Hippocampal formation (tissue), 2 donors: ENCODE measurements at places on chromosomes 1 and 21.

GRCh38 chr1:6271006-6271405, 10.1 kb upstream of the GPR153 start:
- no peak for DNase-seq

- DNase-seq: no peak
These were observed 72.3 kb upstream of the CSF3R start for GRCh38 chr1:36555041-36555440.

DNA sequence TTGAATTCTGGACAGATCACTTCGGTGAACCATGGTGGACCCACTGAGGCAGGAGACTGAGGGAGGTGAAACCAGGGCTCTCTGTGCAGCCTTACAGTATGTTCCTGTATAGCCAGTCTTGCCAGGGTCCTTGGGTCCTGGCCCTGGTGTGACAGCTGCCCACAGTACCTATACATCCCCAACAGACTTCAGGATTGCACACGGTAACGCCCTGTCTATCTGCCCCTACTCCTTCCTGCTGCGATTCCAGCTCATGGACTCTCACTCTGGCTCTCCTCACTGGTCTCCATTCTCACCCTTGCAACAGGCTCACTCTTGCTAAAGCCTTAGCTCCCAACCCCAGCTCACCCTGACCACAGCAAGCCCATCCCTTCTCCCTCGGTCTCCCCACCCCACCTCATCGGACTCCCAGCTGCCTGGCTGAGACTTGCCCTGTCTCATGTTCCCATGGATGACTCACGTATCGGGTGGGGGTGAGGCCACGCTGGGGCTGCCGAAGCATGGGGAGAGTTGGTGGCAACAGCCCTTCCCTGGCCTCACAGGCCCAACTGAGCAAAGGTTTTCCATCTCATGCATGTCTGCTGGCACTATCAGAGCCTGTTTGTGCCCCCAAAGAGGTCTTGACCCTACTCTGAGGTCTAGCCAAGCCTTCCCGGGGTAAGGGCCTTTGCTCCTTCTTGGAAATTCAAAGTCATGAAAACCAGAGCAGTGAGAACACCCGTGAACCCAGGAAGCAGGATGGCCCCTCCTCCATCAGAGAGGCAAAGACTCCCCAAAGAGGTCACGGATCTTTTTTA, 7.1 kb downstream of the PHLDA3 start:
- DNase-seq: peak; percentile 42

DNA sequence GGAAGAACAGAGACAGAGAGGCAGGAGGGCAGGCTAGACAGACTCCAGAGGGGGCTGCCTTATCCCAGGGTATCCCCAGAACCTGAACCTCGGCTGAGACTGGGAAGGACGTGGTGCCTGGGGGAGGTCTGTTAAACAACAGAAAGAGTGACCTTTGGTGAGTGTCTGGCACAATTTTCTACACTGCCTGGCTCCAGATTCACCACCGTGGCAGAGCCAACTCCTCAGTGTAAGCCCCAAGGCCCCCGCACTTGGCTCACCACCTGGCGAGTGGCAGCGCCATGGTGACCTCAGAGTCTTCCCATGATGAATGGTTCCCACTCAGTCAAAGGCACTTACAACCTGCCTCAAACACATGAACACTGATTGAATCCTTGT, 6.5 kb downstream of the RD3 start:
- no peak for DNase-seq

GRCh38 chr1:106225403-106225802, 831.1 kb upstream of the PRMT6 start:
- DNase-seq: no peak

DNA sequence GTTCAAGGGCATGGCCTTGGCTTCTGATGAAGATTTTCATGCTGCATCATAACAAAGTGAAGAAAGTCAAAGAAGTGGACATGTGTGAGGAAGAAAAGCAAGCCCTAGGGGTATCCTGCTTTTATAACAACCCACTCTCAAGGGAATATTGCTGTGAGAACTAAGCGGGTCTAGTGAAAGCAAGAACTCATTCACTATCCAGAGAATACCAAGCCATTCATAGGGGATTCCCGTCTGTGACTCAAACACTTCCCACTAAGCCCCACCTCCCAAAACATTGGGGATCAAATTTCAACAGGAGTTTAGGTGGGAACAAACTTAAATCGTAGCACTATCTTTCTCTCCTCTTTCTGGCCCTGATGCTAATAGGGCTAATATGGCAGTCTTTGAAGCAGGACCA, 98.5 kb upstream of the CTTNBP2NL start:
- no peak for DNase-seq

DNA sequence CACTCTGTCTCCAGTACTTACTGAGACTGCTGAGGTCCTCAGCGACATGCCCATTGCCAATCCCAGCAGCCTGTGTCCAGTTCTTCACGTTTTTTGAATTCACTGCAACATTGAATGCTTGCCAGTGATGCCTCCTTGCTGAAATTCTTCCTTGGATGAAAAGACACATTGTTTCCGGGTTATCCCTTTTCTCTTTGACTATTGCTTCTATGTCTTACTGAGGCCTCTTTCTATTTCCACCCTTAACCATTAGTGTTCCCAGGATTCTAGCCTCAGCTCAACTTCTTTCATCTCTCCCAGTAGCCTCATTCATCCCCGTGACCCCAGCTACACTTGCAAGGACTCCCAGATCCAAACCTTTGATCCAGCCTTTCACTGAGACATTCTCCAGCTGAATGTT, 46.5 kb upstream of the KIF26B start:
- DNase-seq: no peak

DNA sequence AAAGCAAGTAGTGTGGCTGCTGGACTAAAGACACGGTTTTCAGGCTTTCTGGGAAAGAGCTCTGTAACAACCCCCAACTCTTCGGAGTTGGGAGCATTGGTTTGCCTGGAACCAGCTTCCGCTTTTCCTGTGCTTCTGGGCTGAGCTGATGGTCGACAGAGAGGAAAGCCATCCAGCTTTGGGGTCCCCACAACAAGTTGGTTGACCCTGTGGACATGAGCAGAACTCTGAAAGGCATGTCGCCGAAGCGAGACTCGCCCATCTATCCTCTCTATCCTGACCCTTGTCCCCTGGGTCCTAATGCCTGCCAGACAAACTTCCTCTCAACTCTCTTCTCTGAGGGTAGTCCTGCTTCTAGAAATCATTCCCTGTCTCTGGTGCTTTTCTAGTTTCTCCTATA, 31.9 kb upstream of the FCGR2A start:
- no peak for DNase-seq

- DNase-seq: no peak
These were observed 22.7 kb downstream of the MAB21L3 start for GRCh38 chr1:116133696-116134475.

- DNase-seq: no peak
These were observed 300.9 kb downstream of the BRINP3 start for GRCh38 chr1:190176776-190177175.

DNA sequence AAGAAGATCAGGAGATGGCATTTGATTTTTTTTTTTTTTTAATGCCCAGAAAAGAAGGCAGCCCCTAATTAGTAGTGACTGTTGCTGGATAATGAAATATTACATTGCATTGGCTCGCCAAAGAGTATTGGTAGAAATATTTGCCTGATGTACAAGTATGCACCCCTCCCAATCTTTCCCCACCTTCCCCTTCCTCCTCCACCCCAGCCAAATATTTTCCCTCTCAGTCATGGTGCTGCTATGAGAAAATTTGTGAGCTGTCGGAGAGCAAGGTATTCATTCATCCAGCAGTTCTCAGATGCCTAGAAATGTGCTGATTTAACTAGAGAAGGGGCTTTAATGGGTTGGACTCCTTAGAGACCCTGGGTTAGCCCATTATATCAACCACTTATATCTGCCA, 50.5 kb upstream of the IKBKE start:
- DNase-seq: no peak

DNA sequence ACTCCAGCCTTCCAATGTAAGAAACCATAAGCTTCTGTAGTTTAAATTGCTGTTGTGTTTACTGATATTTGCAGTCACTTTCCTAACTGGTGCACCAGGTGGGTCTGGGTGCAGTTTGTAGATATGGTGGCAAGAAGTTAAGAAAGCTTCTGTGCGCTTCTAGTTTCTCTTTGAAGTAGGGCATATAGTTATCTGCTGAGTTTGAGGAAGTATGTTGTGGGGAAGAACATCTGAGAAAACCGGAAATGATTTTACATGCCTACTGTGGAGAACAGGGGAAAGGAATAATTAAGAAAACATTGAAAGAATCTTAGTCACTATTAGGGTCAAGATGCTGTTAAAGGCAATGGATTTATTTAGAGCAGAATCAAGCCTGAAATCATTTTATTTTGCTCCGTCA, 14.9 kb upstream of the SLC44A5 start:
- no peak for DNase-seq

- DNase-seq: no peak
These were observed 103.1 kb downstream of the TLR5 start for GRCh38 chr1:223039990-223040389.

DNA sequence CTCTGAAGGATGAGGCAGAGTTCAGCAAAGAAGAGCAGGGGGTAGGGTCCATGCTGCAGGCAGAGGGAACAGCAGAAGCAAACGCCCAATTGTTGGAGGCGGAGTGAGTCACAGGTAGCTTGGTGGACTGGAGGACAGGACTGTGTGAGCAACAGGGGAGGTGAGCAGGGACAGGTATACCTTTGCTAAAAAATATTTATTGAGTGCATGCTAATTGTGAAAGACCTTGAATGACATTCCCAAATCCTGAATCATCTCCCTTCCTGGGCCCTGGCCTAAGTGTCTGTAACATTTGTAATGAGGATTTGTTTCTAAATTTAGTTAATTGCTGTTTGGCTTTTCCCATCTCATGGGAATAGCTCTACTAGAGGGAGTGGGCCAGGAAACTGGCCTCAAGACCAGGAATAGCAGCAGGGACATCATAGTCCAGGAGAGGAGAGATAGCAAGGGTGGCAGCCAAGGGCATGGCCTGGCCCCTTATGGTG, 123.7 kb downstream of the FOXD2 start:
- no peak for DNase-seq

GRCh38 chr21:45226540-45227326, 61.0 kb downstream of the POFUT2 start:
- no peak for DNase-seq

DNA sequence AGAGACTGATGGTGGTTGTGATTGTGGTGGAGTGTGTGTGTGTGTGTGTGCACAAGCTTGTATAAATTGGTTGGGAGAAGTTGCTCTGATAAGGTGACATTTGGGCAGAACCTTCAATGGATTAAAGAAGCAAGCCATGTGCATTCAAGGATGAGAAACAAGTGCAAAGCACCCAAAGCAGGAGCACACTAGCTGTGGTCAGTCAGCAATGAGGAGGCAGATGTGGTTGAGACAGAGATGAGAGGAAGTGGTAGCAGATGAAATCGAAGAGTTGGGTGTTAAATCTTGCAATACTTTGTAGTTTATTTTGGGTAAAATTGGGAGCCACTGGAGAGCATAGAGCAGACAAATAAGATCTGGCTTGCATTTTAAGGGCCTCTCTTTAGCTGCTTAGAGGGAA, 4.4 kb upstream of the PGBD5 start:
- DNase-seq: no peak

DNA sequence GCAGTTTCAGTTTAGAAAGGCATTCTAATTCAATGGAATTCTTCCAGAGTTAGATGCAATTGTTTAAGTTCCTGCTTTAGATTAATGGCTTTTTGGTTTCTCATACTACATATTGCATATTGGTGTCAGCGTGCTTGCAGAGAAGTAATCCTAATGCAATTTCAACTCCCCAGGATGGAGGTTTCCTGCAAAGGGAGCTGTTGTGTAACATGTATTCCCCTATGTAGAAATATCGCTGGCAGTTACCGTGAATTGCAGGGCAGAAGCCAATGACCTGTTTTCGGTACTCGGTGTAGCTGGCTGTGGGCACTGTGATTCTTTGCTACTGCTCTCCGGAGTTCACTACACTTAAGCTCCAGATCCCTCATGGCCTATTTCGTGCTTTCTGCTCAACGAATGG, 256.1 kb upstream of the PTBP2 start:
- no peak for DNase-seq

- DNase-seq: no peak
These were observed 12.7 kb downstream of the TRPM2 start for GRCh38 chr21:44365967-44366585.

DNA sequence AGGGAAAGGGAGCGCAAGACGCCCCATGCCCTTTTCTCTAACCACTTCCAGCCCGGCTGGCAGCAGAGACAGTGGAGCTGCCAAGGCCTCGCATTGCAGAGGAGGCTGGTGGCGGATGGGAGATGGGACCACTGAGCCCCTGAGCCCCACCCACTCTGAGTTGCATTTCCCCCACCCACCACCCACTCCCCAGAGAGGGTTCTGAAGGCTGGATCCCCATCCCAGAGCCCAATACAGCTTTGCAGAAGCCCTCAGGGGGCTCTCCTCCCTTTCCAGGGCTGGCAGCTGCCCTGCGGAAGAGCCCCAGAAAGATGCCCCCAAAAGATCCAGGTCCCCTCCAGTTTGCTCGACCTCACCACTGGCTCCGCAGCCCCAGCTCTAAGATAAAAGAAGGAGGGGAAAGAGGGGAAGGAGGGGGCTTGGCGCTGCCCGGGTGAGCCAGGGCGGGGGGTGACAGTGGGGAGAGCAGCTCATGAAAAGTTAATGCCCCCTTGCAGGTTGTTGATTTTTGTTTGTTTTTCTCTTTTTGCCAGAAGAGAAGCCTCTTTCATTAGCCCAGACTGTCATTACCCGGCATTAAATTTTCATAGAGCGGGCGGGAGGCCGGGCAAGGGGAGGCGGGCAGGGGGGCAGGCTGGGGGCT, 38.4 kb upstream of the CASZ1 start:
- DNase-seq: no peak

DNA sequence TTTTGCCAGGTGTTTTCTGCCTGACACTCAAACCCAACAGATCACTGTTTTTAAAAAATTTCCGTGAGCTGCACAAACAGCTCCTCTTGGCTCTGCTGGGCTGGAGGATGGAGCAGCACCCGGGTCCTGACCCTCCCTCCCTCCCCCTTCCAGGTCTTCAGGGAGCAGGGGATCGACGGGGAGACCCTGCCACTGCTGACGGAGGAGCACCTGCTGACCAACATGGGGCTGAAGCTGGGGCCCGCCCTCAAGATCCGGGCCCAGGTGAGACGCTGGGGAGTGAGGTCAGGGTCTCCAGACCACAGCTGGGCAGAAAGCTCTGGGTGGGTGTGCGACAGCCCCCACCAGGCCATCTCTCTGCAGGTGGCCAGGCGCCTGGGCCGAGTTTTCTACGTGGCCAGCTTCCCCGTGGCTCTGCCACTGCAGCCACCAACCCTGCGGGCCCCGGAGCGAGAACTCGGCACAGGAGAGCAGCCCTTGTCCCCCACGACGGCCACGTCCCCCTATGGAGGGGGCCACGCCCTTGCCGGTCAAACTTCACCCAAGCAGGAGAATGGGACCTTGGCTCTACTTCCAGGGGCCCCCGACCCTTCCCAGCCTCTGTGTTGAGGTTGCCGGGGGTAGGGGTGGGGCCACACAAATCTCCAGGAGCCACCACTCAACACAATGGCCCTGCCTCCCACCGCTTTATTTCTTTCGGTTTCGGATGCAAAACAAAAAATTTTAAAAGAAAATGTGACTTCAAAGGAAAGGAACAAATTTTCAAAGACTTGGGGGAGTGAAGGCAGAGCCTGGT, 15.3 kb downstream of the NOC2L start:
- no peak for DNase-seq

GRCh38 chr1:245558069-245558468, 403.3 kb downstream of the KIF26B start:
- DNase-seq: no peak

GRCh38 chr1:6489799-6490180, 1.7 kb downstream of the PLEKHG5 start:
- no peak for DNase-seq
